ENCODE measurements at places on chromosomes 7 and 10.

- DNase-seq = no peak
Measured at GRCh38 chr10:109450702-109451101, 472.6 kb downstream of the XPNPEP1 start.

- no peak for DNase-seq
Measured at GRCh38 chr10:30121401-30121800, 62.0 kb upstream of the JCAD start.

- no peak for DNase-seq
Measured at GRCh38 chr10:42941295-42941644, 135.6 kb upstream of the RET start.

DNA sequence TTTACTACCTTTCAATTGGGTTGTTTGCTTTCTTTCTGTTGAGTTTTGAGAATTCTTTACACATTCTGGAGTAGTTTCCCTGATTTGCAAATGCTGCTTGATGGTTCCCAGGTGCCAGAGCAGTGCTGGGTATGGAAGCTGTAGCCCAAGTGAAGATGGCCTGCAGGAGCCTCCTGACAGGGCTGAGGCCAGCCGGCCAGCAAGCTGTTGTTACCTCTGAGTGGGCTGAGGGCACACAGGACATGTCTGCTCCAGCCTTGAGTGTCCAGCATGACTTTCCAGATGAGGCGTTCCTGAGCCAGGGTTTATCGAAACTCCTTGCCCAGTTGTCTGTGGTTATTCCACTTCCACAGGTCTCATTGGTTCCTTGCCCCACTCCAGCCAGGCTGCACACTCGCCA, 164.6 kb upstream of the TNS3 start:
- no peak for DNase-seq

- no peak for DNase-seq
Measured at GRCh38 chr10:21363092-21363730, 162.3 kb downstream of the SKIDA1 start.

DNA sequence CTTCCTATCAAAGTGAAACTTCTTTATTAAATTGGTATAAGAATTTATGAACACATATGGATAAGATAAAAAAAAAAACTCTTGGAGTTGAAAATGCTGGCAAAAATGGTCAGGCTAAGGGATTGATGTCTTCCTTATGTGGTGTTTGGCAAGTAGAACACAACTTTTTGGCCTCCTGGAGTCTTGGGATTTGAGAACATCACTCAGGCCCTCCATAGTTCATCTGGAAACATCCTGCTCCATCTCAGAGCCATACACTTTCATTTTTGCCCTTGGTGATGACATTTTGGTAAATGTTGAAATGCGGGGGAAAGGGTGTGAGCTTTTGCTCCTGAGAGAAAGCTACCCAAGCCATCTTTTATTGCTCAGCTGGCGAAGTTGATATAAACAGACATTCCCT, 27.5 kb upstream of the BTBD16 start:
- DNase-seq = no peak
